NCI-H526 (cell line): ENCODE measurements at places on chromosomes 5 and 9.
A peak's percentile ranks its signal among the peaks of the same experiment; 100 is the strongest.

DNA sequence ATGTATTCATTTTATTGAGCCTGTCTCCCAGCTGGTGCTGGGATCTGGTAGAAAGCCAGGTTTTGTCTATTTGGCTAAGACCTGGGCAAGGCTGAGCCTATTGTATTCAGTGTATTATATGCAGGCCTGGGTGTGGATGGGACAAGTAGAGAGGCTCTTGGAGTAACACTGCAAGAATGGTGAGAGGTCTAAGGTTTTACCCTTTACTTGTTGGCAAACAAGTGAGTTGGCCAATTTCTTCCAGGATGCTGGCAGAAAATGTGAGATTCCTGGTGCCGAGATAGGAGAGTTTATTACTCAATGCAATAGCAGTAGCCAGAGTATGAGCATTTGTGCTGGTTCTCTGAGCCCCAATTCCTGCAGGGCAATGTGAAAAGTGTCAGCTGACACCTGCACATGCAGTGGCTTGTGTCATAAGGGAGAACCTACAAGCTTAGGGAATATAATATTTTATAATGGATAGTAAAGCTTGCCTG lies 141.7 kb upstream of the PRLR start:
- no peak for DNase-seq

- no peak for DNase-seq
Observed at GRCh38 chr9:133443982-133444381, 15.8 kb upstream of the CACFD1 start.

GRCh38 chr5:150000256-150000989 lies at the start of the genes HMGXB3 and TIGD6:
Gene HMGXB3 (plus strand): TSS chr5:150000739. CDS start chr5:150004853, 4,114 bp downstream.
Gene TIGD6 (minus strand): TSS chr5:150000654. CDS start chr5:149996348, 4,306 bp downstream.
- peak; percentile 96 for DNase-seq

DNA sequence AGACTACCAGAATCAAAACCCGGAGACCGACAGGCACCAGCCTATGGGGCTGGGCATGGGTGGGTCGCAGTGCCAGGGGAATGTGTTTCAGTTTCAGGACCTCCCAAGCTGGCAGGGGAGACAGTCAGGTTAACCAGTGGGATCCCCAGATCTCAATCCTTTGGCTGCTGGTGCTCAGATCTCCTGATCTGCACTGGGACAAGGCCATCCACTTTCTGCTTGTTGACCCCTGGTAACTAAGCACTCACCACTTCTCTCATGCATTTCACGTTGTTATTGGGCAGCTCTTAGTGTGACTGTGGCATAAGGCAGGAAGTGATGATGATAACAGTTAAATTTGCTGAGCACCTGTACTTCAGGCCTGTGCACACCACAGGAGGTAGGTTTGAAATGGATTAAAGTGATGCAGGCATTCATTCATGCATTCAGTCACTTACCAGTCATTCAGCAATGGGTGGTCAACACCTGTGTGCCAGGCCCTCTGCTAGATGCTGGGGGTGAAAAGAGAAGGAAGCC lies 42.1 kb upstream of the STXBP1 start:
- DNase-seq: no peak

GRCh38 chr9:123796618-123797484 lies 133.1 kb downstream of the DENND1A start:
- no peak for DNase-seq

- DNase-seq: no peak
Observed at GRCh38 chr5:109291090-109291489, 118.7 kb downstream of the PJA2 start.
